ENCODE measurements at places on chromosomes 4 and X.

DNA sequence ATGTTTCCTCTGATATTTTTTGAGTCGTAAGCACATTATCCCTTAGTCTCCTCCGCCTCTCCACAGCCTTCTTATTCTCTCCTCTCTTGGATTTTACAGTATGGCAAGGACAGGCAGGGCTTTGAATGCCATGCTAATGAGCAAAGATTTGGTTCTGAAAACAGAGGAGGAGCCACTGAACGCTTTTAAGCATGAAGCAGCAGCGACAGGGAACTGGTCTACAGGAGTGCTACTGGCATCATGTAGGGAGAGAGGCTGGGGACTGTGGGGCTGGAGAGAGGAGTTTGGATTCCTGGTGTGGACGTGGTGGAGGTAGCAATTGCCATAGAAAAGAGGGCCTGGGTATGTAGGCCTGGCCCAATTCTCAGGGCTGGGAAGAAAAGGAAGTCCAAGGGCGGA lies 4.6 kb upstream of the CD99L2 start:
- DNase-seq: no peak

DNA sequence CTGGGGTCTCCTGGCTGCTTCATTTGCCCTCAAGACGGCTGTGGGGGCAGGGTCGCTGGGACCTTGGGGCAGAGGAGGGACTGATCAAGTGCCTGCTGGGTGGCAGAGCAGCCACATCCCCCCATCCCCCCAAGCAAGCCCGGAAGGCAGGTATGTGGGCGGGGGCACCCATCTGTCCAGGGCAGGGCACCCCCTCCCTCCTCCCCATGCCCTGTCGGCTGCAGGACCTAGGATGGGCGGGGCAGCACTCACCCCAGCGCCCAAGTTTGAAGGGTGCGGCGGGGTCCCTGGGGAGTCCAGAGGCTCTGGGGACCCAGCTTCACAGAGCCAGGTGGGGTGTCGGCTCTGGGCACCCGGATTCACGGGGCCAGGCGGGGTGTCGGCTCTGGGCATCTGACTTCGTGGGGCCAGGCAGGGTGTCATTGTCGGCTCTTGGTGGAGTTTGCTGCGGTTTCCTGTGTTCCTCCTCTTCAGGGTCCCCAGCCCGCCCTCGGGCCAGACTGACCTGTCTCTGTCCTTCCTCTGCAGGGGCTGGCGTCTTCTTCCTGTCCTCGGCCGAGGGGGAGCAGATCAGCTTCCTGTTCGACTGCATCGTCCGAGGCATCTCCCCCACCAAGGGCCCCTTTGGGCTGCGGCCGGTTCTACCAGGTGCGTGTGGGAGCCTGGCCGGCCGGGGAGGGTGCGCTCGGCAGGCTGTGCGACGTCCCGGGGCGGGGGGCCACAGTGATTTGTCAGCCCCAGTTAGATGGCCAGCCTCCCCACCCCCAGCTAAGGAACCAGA lies 22.1 kb downstream of the DOK7 start:
- DNase-seq: no peak

DNA sequence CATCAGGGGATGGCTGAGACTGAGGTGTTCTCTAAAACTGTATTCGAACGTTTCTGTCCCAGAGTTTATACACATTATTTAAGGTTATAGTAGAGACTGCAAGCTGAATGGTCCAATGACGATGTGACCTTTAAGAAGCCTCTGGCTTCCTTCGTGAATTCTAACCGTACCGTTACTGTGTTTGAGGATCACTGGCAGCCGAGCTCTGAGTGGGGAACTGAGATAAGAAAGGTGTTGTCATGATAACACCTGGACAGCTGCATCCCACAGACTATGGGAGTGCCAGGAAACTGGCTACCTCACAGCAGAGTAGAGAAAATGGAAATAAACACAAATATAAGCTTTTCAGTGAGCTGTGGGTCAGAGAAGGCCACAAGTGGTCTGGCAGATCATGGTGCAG lies 59.0 kb downstream of the HMGB2 start:
- DNase-seq: no peak

GRCh38 chrX:18042776-18043175 lies 177.9 kb downstream of the BEND2 start:
- DNase-seq: no peak

- no peak for DNase-seq
These were observed 87.3 kb upstream of the TET2 start for GRCh38 chr4:105059337-105059736.

DNA sequence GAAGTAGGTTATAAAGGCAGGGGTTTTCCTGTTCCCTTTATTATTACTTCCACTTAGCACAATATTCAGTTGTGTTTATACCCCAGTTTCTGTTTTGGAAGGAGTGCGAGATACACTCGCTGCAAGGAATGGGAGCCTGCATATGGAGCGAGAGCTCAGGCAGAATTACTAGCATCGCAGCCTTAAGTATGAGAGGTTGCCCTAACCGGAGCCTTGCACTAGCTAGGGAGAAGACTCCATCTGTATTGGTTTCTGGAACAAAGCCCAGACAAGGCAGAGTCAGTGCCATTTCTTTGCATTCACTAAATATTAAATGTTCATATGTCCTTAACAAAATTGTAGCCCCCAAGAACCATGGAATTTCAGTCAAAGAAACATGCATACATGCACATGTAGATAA lies 6.2 kb upstream of the DCTD start:
- DNase-seq: no peak

DNA sequence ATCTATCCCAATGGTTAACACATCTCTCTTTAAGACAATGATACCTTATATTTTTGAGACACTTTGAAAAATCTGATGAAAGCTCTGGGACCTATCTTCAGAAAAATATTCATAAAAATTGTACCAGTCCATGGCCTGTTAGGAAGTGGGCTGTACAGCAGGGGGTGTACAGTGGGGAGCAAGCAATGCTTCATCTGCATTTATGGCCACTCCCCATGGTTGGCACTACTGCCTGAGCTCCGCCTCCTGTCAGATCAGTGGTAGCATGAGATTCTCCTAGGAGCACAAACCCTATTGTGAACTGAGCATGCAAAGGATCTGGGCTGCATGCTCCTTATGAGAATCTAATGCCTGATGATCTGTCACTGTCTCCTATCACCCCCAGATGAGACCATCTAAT lies 42.6 kb downstream of the C4orf51 start:
- no peak for DNase-seq

DNA sequence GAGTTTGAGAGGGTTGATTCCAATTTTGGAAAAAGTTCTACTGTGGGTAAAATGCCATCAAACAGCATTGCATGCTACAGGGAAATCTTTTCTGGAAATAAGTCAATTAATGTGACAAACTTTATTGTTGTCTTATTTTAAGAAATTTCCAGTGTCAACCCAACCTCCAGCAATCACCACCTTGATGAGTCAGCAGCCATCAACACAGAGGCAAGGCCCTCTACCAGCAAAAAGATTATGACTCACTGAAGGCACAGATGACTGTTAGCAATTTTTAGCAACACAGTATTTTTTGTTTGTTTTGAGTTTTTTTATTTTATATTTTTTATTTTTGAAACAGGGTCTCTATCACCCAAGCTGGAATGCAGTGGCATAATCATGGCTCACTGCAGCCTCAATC lies 165.4 kb upstream of the C1QTNF7 start:
- no peak for DNase-seq

- no peak for DNase-seq
These were observed 33.6 kb upstream of the HGFAC start for GRCh38 chr4:3407930-3408792.

- DNase-seq: no peak
These were observed 175.8 kb downstream of the FMR1NB start for GRCh38 chrX:148156986-148157385.

DNA sequence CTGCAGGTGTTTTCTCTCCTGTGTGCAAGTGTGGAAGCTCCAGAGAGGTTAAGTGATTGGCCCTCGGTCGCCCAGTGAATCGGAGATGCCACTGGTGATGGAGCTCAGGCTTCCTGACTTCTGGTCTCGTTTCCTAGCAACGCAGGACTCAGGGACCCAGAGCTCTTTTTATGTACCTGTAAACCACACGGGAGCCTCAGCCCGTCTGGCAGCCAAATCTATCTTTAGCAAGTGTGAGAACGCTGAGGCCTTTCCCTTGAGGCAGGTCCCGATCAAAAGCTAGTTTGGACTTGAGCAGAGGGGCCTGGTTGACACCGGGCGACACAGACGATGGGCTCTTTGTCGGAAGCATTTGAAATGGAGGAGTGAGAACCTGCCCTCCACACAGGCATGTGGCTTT lies 116.8 kb downstream of the SORCS2 start:
- DNase-seq: no peak

Measured in AG10803 (cell line).